Bronchial epithelial cell (primary cell): ENCODE measurements at places on chromosomes 5 and 9. TPM values are rescaled to one million over a fixed set of nuclear protein-coding genes. Genes with fewer than 3 reads are reported as not detected.

DNA sequence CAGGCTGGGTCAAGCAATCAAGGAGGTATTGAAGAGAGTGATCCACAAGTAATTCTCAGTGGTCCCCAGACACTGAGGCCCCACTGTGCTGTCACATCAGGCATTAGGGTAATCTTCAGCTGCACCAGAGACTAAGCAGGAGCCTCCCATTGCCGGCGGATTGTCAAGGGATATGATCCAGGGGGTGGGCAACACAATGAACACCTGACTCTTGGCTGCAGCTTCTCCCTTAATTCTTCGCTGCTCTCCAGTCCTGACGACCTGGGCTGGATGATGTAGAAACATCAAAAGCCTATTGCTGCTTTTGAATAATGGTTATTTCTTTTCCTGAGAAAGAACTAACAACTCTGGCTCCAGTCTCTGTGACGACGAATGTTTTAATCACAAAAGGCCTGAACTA lies 78.4 kb upstream of the IFNK start:
- DNase-seq: no peak

DNA sequence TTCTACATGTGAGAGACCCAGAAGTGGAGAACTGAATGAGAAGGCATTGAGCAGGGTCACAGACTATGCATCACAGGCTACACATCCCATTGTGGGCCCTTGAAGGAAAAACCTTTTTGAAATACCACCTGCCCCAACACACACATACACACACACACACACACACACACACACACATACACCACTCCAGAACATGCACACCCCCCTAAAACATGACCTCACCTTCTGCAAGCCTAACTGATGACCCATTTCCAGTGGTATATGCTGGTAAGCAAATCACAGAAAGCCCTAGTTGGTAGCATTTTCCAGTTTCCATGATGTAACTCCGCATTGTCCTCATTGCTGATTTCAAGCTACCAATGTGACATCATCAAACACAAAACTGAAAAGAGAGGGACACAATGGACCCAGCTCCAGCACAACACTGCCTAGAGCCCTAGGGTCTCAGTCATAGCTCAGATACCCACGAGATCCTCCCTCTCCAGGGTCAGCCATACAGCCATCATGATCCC lies 36.4 kb downstream of the THBS4 start:
- DNase-seq: no peak

DNA sequence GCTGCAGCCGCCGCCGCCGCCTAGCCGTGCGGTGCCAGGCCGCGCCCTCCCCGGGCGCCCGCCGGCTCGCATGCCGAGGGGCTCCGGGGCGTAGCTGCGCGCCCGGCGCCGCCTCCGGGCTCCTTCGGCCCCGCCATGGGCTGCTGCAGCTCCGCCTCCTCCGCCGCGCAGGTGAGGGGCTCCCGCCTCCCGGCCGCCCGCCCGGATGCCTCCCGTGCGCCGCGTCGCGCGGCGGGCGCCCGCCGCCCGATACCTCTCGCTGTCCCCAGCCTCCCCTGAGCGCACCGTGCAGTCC lies 230 bp downstream of the SLC44A1 start:
- no peak for DNase-seq

DNA sequence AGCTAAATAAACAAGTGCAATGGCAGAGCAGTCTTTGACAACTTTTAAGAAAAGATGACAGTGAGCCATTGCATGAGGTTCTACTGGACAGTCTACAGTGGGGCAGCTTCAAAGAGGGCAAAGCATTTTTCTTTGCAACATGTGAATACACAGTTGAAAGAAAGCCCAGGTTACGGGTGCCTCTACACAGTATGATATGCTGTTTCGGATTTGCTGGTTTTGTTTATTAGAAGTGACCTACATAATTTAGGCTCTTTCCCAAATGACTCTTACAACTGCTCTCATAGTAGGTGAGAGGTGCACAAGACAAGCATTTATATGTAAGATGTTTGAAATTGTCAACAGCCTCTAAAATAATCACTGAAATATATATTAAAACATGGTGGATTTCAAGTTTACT lies 62.4 kb downstream of the MEF2C start:
- DNase-seq: no peak

DNA sequence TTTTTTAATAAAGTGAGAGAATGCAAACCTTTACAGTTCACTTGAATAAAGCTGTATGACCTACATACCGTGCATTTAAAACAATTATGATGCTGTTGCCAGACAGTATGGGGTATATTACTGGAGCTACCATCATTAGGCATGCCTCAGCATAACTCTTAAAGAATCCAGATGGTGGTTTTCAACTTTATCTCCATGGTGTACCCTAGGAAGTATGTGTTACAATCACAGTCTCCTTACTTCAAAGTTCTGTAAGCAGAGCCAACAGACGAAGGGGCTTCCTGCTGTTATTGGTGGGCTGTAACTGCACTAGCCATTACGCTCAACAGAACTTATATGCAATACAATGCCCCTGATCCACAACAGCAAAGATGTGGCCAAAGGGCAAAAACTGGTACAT lies 803.3 kb downstream of the DTWD2 start:
- DNase-seq: no peak

DNA sequence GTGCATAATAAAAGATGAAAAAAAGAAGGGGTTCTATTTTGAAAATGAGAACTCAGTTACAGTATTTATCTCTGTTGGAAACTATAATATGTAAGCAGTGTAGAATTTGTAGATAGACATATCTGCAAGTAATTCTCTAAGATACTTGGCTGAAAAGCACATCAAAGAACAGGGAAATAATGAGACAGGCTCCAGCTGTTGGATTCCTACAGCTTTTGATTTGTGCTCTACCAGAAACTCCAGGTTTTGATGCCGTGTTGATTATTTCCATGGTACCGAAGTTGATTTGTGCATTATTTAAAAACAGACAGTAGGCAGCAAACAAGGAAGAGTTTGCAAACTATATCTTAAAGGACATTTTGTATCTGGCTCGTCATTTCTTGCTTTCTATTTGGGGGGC lies 2098.7 kb upstream of the WWC1 start:
- no peak for DNase-seq

GRCh38 chr9:136599074-136599531 lies 53.3 kb upstream of the NOTCH1 start:
- DNase-seq: no peak

- no peak for DNase-seq
Measured at GRCh38 chr5:463301-463700, 20.3 kb downstream of the EXOC3 start.

DNA sequence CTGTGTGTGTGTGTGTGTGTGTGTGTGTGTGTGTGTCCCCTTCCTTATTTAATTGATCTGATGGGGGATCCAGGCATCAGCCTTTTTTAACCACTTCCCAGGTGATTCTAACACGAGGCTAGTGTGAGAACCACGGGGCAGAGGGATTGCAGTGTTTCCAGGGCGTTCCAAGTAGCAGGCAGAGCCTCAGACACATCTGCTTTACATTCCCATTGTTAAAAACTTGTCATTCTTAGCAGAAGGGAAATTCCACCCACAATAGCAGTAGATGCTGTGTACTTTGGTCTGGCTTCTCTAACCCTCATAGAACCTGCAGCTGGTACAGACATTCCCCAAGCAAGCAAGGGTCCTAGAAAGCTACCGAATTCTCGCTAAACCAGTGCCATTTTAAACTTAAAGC lies 81.9 kb upstream of the SLC30A5 start:
- DNase-seq: no peak

- peak; percentile 71 for DNase-seq
Measured at GRCh38 chr9:112754578-112754977, 4.0 kb downstream of the SNX30 start.

DNA sequence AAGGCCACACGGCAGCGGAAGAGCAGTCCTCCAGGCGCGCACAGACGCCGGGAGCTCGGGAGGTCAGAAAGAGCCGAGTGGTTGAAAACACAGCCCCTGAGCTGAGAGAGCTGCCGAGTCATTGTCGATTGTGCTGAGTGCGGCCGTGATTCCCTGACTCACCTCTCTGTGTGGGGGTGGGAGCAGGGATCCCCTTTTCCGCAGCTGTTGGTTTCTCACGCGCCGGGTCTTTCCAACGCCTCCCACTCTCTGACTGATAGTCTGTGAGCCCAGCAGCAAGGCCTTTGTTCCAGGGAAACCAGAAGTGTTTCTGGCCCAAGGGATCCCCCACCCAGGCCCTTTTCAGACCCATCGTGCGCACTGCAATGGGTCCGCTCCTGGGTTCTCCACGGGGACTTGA lies 97.3 kb downstream of the MRPL36 start:
- DNase-seq: no peak

- DNase-seq: peak; percentile 43
Measured at GRCh38 chr9:16223074-16223871, 647.2 kb downstream of the BNC2 start.

DNA sequence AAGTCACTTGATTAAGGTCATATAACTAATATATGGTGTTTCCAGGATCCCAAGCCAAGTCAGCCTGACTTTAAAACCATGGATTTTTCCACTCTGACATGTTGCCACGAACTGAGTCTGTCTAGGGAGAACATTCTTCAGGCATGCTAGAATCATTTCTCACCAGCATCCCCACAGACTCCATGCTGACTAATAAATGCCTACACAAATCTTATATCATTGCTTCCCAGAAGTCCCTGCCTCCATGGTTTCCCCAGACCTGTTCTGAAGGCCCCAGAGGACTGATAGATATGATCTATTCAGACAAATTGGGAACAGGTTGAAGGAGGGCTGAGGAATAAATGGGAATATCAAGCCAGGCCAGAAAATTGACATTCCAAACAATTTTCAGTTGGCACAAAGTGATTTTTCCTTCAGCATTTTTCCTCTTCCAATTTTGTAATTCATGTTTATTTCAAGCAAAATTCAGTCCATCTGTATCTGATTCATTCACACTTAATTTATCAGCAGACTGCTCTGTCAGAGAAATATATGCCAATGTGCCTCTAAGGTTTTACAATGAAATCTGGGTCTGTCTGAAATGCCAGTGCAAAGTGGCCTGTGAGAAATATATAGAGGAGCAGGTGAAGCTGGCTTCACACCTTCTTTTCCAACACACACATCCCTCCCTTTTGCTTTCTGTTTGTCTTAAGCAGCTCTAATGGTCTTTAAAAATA lies 413.6 kb upstream of the TNC start:
- DNase-seq: peak; percentile 77

The CD72 gene
- total RNA-seq: 0.79 and 0.90 TPM in 2 replicates

The BARHL1 gene
- total RNA-seq: not detected in 2 replicates

The PLPPR1 gene
- not detected in 2 replicates for total RNA-seq

The NKD2 gene
- total RNA-seq: 0.26 and 0.51 TPM in 2 replicates

The FABP6 gene
- 0.77 TPM in 1 of 2 replicates, not detected in the other for total RNA-seq

The ITGA2 gene
- total RNA-seq: 16.1 and 35.0 TPM in 2 replicates

The PLAA gene
- 24.2 and 27.6 TPM in 2 replicates for total RNA-seq

The MCIDAS gene
- under 0.01 and 0.13 TPM in 2 replicates for total RNA-seq

The SLC4A9 gene
- 0.38 TPM in 1 of 2 replicates, not detected in the other for total RNA-seq

The OR2Y1 gene
- not detected in 2 replicates for total RNA-seq

The ZDHHC11 gene
- total RNA-seq: 0.53 and 1.4 TPM in 2 replicates

The DBH gene
- total RNA-seq: not detected in 2 replicates

The IFNA13 gene
- total RNA-seq: not detected in 2 replicates

The GDNF gene
- total RNA-seq: under 0.01 TPM in 1 of 2 replicates, not detected in the other

The SLC27A6 gene
- 0.13 and 1.1 TPM in 2 replicates for total RNA-seq

The PCDHA9 gene
- under 0.01 TPM in 2 replicates for total RNA-seq
